T-helper 2 cell treated with Interferon-gamma antibody and Interleukin-4, amounts not matched to agents 100 ng/mL and 5 ng/mL, for 36 hours (primary cell): ENCODE measurements at places on chromosomes 7 and 10. TPM values are rescaled to one million over a fixed set of nuclear protein-coding genes. Genes with fewer than 3 reads are reported as not detected.

The ODAD2 gene
- total RNA-seq = 0.20 TPM in 1 of 2 replicates, not detected in the other

The TMEM229A gene
- total RNA-seq = not detected in 2 replicates

The TMEM196 gene
- total RNA-seq = not detected in 2 replicates

The CNNM1 gene
- total RNA-seq = 0.11 and 0.14 TPM in 2 replicates

The HPS6 gene
- 22.1 and 22.7 TPM in 2 replicates for total RNA-seq

The ZNF425 gene
- total RNA-seq = 1.2 and 1.4 TPM in 2 replicates

The OR2A1 gene
- 0.09 TPM in 1 of 2 replicates, not detected in the other for total RNA-seq

The HOXA3 gene
- total RNA-seq = 0.34 TPM in 1 of 2 replicates, not detected in the other

The GBX1 gene
- total RNA-seq = not detected in 2 replicates

The SLC26A5 gene
- not detected in 2 replicates for total RNA-seq

The CDHR1 gene
- total RNA-seq = 0.07 TPM in 1 of 2 replicates, not detected in the other

The ESYT2 gene
- 87.3 and 87.8 TPM in 2 replicates for total RNA-seq
